ENCODE measurements at places on chromosomes 7 and 10.
A peak's percentile ranks its signal among the peaks of the same experiment; 100 is the strongest.

- DNase-seq, result no peak
Measured at GRCh38 chr10:71836596-71836974, 14.5 kb downstream of the PSAP start.

DNA sequence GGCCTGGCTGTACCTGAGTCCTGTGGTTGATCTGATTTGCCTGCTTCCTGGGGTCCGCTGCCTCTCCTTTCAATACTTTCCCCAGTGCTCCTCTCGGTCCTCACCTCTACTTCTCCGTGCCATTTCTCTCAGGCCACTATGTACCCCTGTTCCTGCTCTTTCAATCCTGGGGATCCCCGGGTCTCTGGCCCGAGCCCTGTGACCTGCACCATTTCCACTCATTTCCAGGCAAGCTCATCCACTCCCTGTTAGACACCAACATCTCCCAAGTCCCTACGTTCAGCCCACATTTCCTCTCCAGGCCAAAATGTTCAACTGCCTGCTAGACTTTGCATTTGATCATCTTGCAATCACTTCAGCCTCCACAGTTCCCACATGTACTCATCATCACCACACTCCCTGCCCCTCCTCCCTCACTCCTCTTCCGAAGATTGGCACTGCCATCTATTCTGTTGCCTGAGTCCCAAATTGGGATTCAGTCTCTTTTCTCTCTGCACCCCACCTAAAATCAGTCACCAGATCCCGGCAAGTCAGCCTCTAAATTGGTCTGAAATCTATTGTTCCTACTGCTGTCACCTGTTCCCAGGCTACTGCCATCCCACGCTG lies 34.4 kb upstream of the ZMIZ1 start:
- no peak for DNase-seq

DNA sequence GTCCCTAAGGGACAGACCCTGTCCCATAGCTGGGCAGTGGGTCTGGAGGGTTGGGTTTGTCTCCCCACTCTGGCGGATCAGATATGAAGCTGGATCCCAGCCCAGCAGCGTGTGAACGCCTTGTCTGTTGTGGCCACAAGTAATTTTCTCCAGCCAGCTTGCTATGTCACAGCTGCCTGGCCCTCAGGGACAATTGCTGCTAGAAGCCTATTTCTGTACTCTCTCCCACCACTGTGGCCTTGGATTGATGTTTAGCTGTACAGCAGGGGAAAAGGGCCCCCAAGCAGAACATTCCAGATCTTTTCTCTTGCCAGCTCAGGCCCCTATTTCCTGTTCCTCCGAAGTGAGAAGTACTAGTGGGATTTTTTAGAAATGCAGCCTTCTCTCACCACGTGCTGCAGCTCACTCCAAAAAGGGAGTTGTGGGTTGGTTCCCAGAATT lies 53.5 kb upstream of the WAC start:
- DNase-seq, result peak; percentile 31

- DNase-seq, result no peak
Measured at GRCh38 chr7:132564090-132564489, 12.2 kb downstream of the PLXNA4 start.

DNA sequence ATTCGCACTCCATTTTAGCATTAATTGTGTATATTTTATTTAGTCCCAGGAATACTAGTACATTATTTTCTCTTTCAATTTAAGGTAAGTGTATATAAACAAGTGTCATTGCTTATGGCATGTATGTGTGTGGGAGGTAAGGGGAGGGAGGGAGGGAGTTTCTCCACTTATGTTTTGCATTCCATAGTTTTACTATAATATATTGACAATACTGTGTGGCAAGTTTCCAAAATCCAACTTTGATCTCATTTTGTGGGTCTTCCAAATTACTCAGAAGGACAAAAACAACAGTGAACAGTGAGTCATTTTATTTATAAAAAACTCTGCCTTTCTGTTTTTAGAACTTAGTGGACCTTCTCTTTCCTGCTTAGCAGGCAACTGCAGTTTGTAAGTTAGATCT lies 102.3 kb upstream of the SEMA3E start:
- DNase-seq, result no peak

DNA sequence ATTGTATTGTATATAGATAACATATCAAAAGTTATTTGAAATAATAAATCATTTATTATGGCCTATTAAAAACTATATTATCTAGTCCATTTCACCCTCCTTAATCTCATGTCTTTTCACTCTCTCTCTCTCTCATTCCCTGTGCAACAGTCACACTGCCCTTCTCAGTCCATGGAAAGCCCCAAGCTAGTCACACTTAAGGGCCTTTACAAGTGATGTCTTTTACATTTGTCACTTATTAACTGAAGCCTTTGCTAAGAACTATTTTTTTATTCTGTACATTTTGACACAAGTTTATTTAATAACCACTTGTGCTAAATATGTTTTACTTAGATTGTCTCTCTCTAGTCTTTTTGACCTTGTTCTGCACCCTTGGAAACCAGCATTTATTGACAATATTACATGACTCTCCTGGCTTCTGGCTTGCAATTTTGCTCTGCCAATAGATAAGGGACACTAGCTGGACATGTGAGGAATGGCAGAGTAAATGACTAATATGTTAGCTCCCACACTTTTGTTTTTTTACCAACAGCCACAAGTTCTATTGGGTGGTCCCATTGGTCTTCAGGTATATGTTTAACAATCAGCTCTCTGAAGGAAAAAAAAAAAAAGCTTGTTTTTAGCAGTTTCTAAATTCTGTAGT lies 706.8 kb upstream of the POT1 start:
- DNase-seq, result no peak

- no peak for DNase-seq
Measured at GRCh38 chr10:118958984-118959925, 70.3 kb upstream of the NANOS1 start.

DNA sequence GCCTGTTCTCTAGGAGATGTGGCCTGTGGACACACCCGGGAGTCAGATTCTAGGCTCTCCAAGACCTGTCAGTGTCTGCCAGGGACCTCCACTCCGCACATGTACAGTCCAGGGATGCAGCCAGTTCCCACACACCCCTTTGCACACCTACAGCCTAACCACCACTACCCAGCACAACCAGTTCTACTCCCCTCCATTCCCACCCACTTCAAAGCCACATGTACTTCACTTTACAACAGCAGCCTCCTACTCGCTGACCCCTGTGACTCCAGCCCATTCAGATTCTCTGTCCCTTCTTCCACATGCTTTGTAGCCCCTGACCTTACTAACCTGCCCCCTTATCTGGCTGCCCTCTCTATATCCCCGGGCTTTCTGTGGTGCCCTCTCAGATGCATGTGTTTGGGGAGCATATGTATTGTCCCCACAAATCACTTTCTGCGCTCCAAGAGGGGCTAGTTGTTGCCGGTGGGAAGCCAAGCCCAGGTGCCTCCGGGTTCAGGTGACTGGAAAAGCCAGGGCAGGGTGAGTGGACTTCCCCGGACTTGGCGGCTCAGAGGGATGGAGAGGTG lies 7.2 kb downstream of the LBX1 start:
- DNase-seq, result no peak

- DNase-seq, result no peak
Measured at GRCh38 chr10:131019696-131020095, 291.8 kb downstream of the TCERG1L start.

GRCh38 chr7:29853789-29854188 lies 47.5 kb downstream of the WIPF3 start:
- DNase-seq, result peak; percentile 42

DNA sequence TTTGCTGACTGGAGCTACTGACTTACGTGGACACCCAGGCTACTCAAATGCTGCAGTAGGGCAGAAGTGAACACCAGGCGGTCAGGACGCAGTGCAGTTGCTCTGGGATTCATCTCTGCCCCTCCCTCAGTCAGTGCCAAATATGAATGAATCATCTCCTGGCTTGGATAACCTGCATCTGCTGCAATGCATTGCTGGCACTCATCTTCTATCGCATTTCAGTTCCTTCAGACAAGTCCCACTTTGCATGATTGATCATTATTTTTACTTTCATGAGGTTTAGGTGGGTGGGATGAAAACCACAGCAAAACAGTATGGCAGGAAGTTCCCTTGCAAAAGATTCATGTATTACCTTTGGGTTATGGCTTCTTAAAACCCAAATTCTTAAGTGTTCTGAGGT lies 224.6 kb upstream of the NRP1 start:
- DNase-seq, result no peak

GRCh38 chr10:87734987-87735827 lies 75.5 kb downstream of the PAPSS2 start:
- DNase-seq, result peak; percentile 50

DNA sequence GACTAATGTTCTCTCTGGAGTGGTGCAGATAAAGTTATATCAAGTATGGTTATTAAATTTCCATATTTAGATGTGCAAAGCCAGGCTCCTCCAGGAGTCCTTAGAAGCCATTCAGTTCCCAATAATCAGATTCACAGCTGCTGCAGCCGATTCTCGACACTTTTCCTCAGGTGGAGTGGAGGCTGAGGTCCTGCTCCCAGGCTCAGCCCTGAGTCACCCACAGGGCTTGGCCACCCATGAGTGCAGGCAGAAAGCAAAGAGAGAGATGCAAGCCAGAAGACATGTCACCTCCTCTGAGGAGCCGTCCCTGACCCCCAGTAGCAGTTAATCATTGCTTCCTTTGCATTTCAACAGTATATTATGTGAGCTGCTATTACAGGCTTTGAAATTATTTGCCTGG lies 36.3 kb upstream of the NANOS1 start:
- DNase-seq, result no peak

GRCh38 chr10:74011017-74011416 lies 13.1 kb downstream of the VCL start:
- no peak for DNase-seq

DNA sequence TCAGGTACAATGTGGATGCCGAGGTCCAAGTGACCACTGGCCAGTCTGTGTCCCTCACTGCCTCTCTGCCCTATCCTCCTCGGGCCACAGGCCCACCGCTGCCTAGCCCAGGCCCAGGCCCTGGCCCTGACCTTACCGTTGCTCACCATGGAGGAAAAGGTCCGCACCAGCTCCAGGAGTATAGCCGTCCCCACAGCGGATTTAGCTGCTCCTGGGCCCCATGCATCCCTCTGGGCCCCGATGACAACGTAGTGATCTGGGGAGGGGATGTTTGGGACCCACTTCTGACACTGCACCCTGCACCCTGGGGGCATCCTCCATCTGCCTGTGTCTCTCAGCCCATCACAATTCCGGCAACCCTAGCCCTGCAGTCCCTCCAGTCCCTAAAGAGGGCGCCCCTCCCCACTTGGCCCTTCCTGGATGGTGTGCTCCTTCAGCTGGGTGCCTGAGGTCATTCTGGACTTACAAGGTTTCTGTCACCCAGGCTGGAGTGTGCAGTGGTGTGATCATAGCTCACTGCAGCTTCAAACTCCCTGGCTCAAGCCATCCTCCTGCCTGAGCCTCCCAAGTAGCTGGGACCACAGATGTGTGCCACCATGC lies 12.1 kb downstream of the TFR2 start:
- DNase-seq, result no peak

- DNase-seq, result no peak
Measured at GRCh38 chr7:64183126-64183742, 23.8 kb upstream of the ZNF735 start.

- no peak for DNase-seq
Measured at GRCh38 chr10:99993701-99994689, 15.8 kb downstream of the DNMBP start.

DNA sequence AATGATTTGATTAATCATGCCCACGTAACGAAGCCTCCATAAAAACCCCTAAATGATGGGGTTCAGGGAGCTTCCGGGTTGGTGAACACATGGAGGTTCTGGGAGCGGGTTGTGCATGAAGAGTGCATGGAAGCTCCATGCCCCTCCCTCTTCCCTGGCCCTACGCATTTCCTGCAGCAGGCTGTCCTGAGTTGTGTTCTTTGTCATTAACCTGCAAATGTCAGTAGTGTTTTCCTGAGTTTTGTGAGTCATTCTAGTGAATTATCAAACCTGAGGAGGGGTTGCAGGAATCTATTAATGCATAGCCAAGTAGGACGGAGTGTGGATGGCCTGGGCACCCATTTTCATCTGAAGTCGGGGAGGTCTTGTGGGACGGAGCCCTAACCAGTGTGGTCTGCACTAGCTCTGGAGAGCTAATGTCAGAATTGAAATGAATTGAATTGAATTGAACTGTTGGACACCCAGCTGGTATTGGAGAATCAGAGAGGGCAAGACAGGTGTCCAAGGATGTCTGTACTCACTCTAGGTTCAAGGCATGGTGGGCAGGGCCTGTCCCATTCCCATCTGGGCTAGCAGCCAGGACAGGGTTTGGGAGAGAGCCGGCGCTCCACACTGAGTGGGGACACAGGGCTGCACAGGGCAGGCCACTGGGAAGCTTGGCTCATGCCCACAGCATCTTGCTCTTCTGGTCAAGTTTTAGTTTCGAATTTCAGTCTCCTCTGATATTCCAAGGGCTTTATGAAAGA lies 22.3 kb upstream of the ARHGAP22 start:
- DNase-seq, result no peak

GRCh38 chr10:35398908-35399307 lies 62.6 kb downstream of the CCNY start:
- no peak for DNase-seq
